ENCODE measurements at places on chromosomes 6 and 20.

DNA sequence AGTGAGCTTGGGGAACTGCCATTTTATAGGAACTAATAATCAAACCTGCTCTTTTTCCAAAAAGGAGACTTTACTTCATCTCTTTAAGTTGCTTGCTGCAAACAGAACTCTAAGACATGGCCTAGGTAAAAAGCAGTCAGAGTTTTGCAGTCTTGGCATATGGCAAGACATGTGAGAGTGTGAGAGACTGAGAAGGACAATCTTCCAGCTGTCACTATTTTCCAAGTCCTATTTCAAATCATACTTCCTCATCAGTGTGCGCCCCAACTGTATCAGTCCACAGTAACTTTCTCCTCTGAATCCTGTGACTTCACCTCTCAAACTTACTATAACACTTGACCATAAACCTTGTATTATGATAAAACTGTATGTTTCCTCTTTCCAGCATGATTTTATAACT, 10.4 kb downstream of the CALHM6 start:
- no peak for DNase-seq

GRCh38 chr6:47246551-47246950, 63.2 kb downstream of the TNFRSF21 start:
- no peak for DNase-seq

DNA sequence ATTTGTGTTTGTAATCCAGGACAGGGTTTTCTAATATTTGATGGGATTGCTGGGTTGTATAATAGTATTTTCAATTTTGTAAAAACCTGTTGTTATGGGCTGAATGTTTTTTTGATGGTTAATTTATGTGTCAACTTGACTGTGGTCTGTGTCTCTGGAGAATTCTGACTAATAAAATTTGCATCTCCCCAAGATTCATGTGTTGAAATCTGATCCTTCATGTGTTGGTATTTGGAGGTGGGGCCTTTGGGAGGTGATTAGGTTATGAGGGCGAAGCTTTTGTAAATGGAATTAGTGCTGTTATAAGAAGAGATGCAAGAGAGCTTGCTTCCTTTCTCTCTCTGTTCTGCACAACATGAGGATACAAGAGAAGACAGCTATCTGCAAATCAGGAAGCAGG, 48.7 kb upstream of the SAMD5 start:
- DNase-seq: no peak

GRCh38 chr6:10875026-10875425, 6.8 kb downstream of the GCM2 start:
- no peak for DNase-seq

- no peak for DNase-seq
Observed at GRCh38 chr20:9417665-9418064, 96.7 kb upstream of the LAMP5 start.

DNA sequence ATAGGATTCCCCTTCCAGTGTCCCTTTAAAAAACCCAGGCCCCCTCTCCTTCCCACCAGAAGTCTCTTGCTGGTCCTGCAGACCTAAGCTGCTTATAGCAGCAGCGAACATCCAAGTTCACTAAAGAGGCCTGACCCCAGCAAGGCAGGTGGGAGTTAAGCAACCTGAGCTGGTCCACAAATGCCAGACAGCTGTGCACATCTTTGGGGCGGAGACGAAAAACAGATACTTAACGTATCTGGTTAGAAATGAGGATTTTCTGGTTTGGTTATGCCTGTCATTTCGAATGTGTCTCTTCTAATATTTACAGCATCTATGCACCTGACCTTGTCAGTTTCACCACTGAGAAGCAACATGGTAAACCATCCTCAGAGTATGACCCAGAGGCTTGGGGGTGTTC, 87.8 kb downstream of the SLC2A10 start:
- no peak for DNase-seq

GRCh38 chr6:90103056-90103800, 193.4 kb downstream of the BACH2 start:
- no peak for DNase-seq
